ENCODE measurements at places on chromosomes 6 and 20.

DNA sequence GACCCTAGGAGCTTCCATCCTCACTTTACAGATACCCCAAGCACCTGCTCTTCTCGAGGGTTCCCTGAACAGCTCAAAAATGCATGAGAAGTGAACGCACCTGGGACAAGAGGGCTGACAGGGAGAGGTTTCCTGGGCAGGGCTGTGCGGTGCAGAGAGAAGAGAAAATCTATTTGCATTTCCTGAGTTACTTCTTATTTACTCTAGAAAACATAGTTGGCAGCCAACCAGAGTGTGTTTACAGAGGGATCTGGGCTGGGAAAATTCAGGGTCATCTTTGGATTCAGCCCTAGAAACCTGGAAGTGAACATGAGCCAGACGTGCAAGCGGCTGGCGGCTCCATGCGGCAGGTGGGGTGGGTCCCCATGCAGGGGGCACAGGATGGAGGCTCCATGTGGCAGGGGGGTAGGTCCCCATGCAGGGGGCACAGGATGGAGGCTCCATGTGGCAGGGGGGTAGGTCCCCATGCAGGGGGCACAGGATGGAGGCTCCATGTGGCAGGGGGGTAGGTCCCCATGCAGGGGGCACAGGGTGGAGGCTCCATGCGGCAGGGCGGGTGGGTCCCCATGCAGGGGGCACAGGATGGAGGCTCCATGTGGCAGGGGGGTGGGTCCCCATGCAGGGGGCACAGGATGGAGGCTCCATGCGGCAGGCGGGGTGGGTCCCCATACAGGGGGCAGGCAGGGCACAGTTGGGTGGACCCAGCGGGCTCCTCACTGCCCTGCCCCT, 342.0 kb downstream of the TAF4 start:
- DNase-seq = no peak

DNA sequence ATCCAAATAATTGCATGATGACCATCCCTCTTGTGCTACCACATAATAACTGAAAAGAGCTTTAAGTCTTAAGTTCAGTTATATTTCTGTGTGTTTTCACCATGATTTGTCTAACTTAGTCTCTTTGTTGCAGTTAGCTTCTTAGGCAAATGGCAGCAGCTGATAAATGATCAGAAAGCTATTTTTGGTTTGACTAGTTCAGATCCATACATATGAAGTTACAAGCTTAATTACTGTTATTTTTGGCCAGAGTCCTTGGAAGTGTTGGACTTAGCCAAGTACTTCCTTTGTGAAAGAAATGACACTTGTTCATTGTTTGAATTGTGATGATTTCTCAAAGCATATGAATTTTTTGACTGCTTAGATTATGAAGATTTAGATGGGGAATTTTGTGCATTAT, 54.2 kb downstream of the HIVEP1 start:
- no peak for DNase-seq

GRCh38 chr6:7566617-7567173, 23.3 kb upstream of the SNRNP48 start:
- no peak for DNase-seq

- DNase-seq = no peak
Measured at GRCh38 chr6:28282926-28283325, 1.6 kb downstream of the PGBD1 start.

GRCh38 chr6:88840796-88841539, 122.5 kb downstream of the RNGTT start:
- DNase-seq = no peak

- DNase-seq = no peak
Measured at GRCh38 chr6:901696-902460, 208.9 kb upstream of the EXOC2 start.

- no peak for DNase-seq
Measured at GRCh38 chr6:79232696-79233462, 1.6 kb downstream of the HMGN3 start.

Measured in stimulated activated CD4-positive, alpha-beta T cell treated with anti-CD3 and anti-CD28 coated beads, TNF-alpha, amount 100 ng/mL, for 1 hour (primary cell).